GM18507 (cell line): ENCODE measurements at places on chromosomes 2 and 18.

DNA sequence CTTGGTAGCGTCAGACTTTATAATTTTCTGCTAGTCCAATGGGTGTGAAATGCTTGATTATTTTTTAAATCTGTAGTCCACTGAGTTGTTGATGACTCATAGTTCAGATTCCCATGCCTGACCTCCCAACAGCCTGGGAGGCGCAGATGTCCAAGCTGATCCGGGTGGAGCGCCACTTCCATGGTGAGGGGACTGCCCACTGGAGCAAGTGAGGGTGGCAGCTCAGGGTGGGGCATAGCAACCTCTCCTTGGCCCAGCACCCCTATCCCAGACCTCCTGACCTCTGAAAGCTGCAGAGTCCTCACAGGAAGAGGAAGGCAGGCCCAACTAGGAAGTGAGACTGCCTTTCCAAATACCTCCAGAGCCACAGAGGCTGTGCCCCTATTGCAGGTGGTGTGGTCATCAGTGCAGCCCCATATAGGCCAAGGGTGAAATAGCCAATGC lies 4.4 kb downstream of the MAL start:
- no peak for DNase-seq

DNA sequence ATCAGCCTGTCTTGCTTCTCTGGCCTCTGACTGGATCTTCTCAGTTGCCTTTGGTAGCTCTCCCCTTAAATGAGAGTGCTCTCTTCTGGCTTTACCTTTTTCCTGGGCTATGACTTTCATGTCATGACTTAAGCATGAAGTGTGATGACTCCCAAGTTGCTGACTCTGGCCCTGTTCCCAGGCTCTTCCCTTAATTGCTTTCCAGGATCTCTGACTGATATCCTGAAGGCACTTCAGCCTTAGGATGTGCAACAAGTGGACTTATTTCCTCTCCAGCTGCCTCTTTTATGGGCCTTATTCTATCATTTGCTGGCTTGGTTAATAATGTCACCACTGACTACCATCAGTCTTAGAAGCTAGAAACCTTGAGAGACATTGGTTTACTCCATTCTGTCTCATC lies 17.4 kb downstream of the SEMA4F start:
- no peak for DNase-seq

DNA sequence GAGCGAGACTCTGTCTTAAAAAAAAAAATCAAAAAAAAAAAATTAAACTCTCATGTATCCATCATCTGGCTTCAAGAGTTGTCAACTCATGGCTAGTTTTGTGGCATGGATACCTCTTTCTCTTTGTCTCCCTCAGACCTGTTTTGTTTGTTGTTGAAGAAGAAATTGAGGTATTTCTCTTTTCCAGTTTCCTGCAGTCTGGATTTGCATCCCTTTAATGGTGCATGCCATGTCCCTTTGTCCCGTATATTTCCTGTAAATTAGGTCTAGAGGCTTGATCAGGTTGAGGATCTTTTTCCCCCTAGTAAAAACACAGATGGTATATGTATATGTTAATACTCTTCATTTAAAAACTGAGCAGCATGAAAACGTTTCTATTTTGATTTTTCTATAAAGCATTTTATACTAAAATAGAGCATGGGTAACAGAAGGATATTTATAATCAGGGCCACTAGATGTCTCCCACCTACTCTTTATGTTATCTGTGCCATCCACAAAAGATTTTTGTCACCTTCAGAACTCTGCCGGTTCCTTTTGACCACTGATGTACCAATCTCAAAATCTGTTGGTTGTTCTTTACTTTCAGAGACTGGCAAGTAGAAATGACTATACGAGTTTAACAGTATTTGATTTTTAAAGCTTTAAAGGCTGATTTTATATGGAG lies 80.1 kb downstream of the GALNT1 start:
- no peak for DNase-seq

DNA sequence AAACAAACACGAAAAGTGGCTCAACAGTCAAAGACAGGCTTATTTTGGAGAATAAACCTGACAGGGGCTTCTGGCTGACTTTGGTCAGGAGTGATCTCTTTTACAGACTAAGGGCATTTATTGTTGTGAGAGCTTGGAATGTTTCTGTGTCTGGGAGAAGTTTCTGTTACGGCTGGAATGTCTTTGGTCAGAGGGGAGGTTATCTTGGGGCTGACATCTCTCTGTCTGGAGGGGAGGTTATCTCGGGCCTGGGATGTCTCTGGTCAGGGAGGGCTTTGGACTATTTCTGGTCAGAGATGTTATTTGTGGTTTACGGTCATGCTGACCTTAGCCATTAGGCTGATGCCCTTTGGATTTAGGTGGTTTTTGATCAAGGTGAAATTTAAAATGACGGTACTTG lies 345.5 kb upstream of the FSIP2 start:
- DNase-seq: no peak

DNA sequence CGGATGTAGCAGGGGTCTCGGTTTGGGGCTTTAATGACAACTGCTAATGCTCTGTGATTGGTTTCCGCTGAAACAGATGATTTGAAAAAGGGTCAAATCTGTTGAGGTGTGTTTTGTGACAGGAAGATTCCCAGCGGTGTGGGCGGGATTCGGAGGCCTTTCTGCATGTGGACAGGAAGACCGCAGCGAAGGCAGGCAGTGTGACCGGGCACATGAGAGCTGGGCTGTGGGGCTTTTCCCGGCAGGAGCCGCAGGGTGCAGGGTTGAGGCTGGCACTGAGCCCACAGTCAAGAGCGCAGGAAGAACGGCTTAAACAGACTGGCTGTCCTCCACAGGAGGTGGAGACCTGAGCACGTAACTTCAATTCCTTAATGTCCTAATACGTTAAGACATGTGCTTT lies 180.0 kb upstream of the TPO start:
- no peak for DNase-seq

DNA sequence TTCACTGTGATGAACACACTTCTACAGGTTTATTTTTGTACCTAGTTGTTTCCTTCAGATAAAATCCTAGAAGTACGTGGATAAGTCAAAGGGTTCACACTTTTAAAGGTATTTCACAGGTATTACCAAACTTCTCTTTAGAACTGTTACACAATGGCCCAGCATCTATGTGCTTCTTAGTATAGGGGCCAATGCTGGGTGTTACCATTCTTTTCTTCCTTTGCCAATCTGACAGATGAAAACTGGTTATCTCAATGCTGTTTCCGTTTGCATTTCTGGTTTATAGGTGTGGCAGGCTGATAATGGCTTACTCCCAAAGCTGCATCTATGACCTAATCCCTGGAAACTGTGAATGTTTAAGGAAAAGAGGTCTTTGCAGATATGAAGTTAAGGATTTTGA lies 2.8 kb upstream of the TCF7L1 start:
- no peak for DNase-seq

DNA sequence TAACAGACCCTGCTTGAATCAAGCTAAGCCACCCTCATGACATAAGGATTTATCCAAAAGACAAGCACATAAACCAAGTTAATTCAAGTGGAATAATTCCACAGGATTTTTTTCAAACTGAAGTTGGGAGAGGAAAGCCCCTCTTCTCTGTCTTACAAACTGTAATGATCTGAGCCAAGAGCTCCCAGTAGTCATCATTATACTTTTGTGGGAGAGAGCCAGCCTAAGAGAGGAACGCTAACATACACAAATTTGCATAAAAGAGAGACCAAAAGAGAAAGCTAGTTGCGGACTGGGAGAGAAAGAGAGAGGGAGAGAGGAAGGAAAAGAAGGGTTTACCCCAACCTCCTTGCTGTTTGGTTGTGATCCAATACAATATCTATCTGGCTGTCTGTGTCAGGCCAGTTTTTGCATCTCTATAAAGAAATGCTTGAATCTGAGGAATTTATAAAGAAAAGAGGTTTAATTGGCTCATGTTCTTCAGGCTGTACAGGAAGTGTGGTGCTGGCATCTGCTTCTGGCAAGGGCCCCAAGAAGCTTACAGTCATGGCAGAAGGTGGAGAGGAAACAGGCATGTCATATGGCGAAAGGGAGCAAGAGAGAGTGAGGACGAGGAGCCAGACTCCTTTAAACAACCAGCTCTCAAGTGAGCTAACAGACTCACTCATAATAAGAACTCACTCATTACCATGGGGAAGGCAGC lies 20.8 kb upstream of the PUM2 start:
- no peak for DNase-seq
